NCI-H2107 (cell line): ENCODE measurements at places on chromosomes 1 and 21.

DNA sequence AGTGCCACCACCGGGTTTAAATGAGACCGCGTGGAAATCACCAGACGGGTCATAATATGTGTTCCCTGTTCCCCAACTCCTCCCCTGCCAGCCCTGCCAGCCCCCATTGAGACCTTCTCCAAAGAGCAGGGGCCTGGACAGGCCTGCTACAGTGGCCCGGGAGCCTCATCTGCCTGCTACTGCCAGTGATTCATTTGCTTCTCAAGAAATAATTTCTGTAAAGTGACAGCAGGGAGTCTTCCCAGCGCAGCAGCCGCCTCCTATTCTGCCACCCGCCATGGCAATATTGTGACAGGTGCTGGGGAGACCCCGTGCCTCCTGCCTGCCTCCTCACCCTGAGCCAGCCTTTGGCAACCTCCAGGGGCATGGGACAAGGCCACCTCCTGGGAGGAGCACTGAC is 8.9 kb downstream of the IFFO2 start:
- DNase-seq: no peak

DNA sequence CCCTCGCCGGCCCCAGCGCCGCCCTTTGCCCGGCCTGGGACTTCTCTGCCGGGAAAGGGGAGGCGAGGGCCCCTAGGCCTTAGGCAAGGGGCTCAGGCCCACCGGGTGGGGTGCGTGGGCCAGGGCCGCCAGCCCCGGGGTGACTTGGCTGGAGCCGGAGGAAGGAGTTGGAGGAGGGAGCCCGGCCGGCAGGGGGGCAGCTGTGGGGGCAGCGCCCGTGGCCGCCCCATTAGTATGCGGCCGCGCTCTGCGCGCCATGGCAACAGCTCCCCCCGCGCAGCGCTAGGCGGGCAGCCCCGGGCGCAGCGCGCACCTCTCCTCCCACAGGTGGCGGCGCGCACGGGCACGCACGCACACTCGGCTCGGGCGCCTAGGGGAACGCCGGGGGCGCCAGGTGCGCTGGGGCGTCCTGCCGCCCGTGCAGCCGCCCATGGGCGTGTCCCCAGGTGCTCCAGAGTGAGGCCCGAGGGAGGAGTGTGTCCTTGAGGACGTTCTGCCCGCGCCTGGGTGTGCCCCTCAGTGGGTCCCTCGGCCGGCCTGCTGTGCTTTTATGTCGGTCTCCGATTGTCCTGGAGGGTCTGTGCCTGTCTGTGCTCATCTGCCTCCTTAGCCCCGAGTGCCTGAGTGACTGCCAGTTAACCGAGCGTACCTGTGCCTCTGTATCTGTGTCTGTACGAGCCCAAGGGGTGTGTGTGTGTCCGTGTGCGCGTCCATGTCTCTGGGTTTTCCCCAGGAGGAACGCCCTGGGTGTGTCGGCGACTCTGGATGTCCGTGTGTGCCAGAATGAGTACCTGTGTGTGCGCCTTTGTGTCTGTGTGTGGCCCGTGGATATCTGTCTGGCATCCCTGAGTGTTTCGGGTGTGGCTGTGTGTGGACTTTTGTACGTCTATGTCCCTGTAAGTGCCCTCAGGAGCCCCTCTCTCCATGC is 38.2 kb upstream of the WASF2 start:
- peak; percentile 94 for DNase-seq

DNA sequence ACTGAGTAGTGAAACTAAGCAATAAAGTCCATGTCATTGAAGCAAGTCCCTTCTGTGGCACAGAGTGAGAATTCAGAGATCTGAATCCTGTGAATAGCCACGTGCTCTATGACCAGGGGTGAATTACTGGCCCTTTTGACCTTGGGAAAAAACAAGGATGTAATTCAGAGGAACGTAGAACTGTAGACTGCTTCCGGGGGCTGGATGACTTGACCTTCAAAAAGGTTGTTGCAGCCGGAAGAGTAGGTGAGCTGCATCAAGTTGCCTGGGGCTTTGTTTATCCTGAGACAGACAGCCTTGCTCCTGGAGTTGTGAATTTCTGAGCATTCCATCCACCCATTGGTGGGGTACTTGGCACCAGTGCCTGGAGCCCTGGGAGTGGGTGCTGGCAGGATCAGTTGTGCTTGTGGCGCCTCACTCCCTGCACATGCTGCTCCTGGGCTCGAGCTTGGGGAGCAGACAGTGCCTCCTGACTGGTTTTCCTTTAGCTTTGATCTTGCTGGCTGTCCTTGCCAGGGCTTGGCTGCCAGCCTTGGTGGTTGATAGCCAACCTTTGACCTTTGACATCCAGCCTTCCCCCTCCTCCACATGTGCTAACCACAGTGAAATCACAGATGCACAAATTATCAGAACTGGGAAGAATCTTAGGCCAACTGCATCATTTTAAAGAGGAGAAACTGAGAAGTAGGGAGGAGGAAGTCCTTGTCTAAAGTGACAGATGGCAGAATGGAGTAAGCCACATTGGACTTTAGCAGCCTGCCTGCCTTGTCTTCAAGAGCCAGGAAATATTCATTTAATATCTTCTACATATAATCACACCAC is 16.2 kb upstream of the MYOG start:
- no peak for DNase-seq

- DNase-seq: no peak
Observed at GRCh38 chr1:58189453-58189852, 357.1 kb downstream of the OMA1 start.

GRCh38 chr1:41939194-41939593 is 20.5 kb upstream of the HIVEP3 start:
- no peak for DNase-seq

DNA sequence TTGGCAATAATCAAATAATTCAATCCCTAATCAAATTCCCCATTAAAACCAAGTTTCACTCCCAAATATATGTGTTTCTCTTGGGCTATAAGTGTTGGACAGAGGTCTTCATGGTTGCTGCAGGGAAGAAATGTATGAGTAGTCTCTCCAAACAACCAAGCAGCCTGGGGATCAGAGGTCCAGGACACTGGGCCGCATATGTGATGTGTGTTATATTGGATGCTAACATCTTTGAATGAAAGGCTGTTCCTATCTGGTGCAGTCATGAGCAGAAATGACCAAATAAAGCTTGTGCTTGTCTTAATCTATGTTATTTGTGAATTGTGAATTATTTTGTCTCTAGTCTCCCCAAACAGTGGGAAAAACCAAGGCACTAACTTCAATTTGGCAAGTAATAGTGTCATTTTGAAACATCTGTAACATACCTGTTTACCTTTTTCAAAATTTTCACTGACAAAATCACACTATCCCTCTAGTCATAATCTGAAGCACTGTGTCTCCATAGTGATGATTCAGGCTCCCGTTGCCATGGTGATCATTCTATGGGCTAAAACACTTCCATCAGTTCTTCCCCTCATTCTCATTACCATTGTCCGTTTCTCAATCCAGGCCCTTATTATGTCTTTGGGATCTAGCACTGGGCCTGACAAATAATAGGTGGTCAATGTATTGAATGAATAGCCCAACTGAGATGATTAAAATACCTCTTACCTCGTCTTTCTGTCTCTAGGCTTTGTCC is 12.5 kb upstream of the TADA1 start:
- no peak for DNase-seq

- DNase-seq: no peak
Observed at GRCh38 chr1:169495916-169496315, 10.2 kb upstream of the SLC19A2 start.

DNA sequence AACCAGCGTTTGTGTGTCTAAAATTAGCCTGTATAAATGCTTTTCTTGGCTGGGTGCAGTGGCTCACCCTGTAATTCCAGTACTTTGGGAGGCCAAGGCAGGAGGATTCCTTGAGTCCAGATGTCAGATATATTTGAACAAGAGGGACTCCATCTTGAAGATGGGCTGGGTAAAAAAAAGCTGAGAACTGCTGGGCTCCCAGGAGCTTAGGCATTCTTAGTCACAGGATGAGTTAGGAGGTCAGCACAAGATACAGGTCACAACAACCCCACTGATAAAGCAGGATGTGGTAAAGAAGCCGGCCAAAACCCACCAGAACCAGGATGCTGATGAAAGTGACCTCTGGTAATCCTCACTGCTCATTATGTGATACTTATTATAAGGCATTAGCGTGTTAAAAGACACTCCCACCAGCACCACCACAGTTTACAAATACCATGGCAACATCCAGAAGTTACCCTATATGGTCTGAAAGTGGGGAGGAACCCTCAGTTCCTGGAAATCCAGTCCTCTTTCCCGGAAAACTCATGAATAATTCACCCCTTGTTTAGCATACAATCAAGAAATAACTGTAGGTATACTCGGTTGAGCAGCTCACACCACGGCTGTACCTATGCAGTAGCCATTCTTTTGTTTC is 36.2 kb upstream of the ZNF496 start:
- no peak for DNase-seq

GRCh38 chr1:15616373-15617172 is 685 bp upstream of the DDI2 start:
- no peak for DNase-seq

DNA sequence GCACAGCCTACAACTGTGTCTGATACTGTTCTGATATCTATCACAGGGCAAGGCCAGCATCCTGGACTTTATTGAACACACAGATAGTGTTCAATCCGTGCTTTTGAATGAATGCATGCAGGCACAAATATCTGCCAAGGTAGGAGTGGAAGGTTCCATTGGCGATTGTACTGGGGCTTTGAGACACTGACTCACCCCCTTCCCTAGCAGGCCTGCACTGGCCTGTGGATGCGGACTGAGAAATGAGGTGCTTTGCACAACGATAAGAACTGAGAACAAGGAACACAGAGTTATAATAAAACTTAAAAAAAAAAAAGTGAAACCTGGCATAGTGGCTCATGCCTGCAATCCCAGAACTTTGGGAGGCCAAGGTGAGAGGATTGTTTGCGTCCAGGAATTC is 62.4 kb upstream of the NGF start:
- no peak for DNase-seq

GRCh38 chr1:1427820-1428148 is 6.7 kb upstream of the ANKRD65 start:
- DNase-seq: no peak

DNA sequence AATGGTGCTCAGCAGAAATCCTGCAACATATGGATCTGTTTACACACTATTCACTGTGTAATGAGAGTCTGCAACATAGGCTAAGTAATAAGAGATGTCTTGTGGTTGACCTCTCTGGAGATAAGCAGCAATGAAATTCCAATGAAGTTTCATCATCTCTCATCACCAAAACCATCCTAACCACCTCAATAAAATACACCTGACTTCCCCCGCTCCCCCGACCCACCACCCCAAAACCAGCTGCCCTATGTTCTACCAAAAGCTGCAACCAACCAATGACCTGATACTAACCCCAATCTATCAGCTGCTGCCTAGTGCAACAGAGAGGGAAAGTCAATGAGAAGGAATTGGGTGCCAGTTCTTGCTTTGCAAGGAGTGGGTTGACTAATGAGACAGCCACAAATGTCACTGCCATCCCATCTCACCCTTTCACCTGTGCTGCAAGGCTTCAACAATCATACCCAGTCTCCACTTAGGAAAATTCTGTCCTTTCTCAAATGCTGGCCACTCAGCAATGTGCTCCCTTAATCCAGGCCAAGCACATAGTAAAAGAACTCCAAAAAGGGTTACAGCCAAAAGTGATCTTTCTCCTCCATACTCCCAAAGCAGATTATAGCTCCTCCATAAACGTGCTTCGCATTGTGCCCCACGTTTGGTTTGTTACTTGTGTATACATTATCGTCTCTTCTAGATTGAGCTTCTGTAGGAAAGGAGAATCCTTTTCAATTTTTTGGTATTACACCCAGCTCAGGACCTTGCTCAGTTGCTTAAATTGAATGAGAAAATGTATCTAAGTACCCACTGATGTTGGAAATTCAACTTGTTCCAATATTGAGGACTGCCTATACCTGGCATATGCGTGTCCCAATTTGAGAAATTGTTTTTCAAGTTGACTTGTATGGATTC is 29.0 kb downstream of the MRPL39 start:
- no peak for DNase-seq

DNA sequence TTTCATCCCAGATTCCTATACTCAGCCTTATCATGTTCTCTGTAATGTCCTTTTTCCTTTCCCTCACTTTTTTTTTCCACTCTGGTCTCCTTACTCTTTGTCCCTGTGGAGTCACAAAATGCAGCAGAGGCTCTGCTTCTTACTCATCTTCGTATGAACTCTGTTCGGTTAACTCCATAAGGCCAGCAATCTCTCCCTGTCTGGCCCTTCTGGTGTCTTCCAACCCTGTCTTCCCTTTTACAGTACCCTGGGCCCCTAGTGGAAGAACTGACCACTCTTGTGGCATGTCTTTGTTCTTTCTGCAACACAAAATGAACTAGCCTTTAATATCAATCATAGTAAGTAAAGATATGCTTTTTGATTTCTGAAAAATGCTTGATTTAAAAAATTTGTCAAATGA is 7.1 kb downstream of the CD101 start:
- no peak for DNase-seq

- DNase-seq: peak; percentile 49
Observed at GRCh38 chr21:36163750-36164741, 7.4 kb downstream of the DOP1B start.

GRCh38 chr1:175072099-175072951 is 4.7 kb downstream of the TNN start:
- DNase-seq: peak; percentile 61

DNA sequence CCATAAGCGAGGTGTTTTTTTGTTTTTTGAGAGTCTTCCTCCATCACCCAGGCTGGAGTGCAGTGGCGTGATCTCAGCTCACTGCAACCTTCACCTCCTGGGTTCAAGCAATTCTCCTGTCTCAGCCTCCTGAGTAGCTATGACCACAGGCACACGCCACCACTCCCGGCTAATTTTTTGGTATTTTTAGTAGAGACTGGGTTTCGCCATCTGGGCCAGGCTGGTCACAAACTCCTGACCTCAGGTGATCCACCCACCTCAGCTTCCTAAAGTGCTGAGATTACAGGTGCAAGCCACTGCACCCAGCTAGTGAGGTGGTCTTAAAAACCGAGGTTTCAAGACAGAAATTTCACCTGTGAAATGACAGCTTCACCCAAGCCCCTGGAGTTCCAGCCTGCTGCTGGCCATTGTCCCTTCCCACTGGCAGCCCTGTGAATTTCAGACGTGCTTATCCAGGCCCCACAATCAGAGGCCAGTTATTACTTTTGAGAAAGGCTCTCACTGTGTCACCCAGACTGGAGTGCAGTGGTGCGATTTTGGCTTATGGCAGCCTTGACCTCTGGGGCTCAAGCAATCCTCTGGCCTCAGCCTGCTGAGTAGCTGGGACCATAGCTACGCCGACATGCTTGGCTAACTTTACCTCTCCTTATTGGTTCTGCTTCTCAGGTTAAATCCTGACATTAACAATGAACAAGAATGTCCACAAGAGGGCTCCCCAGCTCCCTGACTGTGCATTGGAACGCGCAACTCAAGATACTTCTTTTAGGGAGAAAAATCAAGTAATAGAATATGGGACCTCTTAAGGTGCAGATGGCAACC is 19.4 kb downstream of the ENO1 start:
- no peak for DNase-seq

DNA sequence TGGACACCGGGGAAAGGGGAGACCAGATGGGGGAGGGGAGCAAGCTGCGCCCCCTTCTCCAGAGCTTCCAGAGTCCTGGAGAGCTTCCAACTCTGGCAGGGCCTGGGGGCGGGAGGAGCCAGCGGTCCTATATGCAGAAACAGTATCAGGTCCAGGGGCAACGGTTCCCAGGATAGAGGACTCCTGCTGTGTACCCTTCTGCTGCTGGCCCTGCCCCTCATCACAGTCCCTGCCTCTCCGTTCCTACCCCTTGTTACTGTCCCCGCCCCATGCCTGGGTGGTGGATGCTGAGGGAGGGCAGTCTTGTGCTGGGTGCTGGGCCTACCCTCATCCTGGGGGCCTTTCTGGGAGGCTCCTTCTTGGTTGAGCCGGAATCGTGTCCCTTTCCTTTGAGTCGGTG is 19.2 kb upstream of the PEX10 start:
- DNase-seq: no peak
